ENCODE measurements at places on chromosomes 3 and 15. TPM values are rescaled to one million over a fixed set of nuclear protein-coding genes. Genes with fewer than 3 reads are reported as not detected.

DNA sequence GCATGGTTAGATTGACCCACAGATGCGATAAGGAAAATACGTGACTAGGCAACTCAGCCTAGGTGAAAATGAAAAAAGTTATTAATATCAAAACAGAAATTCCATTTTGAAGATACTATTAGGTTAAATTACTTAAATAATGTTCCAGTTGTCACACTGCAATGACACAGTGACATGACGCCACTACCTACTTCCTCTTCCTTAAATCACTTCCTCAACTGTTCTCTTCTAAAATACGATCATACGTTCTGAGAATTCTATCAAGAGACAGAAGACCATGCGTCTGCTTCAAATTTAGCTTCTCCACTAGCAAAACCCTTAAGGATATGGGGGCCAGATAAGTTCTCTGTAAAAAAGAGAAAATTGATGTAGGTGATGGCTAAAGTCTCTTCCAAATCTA is 18.2 kb downstream of the CMTM6 start:
- H3K27ac ChIP-seq: no peak overlapping the region
- peaks cover 22% of the 10 kb centered on the region for H3K4me1 ChIP-seq
- no peak overlapping the region for H3K4me3 ChIP-seq
- peaks cover 3% of the 10 kb centered on the region for H3K36me3 ChIP-seq

DNA sequence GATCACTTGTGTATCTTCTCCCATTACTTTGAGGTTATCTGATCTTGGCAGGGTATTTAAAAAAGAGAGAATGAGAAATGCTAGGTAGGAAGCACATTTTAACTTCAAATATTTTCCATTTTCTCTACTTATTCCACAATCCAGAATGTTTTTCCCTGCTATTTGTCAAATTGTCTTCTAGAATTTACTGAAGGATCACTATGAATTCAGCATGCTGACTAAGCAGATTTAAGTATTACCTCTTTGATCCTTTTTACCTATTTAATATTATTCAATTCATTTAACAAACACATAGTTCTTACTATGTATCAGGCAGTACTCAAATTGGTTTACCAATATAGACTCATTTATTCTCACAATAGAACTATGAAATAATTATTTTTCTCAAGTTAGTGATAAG is 463.4 kb upstream of the ARL6 start:
- no peaks in the 10 kb centered on the region for H3K36me3 ChIP-seq
- no peaks in the 10 kb centered on the region for H3K4me1 ChIP-seq
- DNase-seq: no peak
- H3K27me3 ChIP-seq: no peaks in the 10 kb centered on the region
- H3K27ac ChIP-seq: no peak overlapping the region

The PLSCR5 gene
- total RNA-seq: not detected

DNA sequence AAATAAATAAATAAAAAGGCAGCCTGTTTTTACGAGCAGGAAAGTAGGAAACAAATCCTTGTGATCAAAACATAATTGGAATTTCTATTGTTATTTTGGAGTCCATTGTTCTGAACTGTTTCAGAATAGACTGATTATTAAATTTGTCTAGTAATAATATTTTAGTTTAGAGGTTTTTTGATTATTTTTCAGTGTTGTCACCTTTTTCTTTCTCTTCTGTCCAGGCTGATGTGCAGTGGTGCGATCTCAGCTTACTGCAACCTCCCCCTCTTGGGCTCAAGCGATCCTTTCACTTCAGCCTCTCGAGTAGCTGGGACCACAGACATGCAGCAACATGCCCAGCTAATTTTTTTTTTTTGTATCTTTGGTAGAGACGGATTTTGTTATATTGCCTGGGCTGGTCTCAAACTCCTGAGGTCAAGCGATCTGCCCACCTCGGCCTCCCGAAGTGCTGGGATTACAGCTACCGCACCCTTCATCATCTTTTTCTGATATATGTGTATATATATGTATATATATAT is 38.0 kb downstream of the KAT2B start:
- H3K27me3 ChIP-seq: no peaks in the 10 kb centered on the region
- H3K36me3 ChIP-seq: peaks cover 3% of the 10 kb centered on the region
- H3K4me1 ChIP-seq: peaks cover 44% of the 10 kb centered on the region

All from thyroid gland (tissue), 4 donors.